ENCODE measurements at places on chromosomes 5 and 9.
A peak's percentile ranks its signal among the peaks of the same experiment; 100 is the strongest.

GRCh38 chr9:86637515-86637914 is 283.3 kb upstream of the TUT7 start:
- DNase-seq: peak; percentile 24

- no peak for DNase-seq
These were observed 4.3 kb upstream of the ZNF510 start for GRCh38 chr9:96782235-96782634.

- DNase-seq: no peak
These were observed at the start of gene POU5F2 for GRCh38 chr5:93741136-93741811. POU5F2 (minus strand) TSS chr5:93741600; CDS start chr5:93741563, 37 bp downstream.

DNA sequence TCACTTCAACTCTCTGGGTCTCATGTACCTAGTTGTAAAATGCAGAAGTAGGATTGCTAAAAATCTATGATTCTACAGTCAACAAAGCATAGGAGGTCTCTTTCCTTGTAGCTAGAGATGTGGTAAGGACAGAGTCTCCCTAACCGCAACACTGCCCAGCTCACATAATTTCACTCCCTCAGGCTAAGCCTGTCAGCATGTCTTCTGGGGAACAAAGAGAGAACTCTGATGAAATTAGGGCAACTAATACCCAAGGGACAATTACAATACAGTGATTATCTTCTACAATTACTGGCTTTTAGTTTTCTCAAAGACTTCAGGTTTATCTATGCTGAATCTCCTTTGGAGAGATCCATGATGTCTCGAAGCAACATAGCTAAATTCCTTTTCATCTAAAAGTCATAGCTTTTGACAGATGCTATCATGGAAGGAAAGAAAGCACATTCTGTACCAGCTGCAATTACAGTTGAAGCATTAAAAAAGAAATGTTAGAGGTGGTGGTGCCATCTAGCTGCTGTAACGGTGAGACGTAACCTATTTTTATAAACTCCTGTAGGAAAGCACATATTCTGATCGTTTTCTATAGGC is 141.1 kb upstream of the TARS1 start:
- DNase-seq: peak; percentile 64

DNA sequence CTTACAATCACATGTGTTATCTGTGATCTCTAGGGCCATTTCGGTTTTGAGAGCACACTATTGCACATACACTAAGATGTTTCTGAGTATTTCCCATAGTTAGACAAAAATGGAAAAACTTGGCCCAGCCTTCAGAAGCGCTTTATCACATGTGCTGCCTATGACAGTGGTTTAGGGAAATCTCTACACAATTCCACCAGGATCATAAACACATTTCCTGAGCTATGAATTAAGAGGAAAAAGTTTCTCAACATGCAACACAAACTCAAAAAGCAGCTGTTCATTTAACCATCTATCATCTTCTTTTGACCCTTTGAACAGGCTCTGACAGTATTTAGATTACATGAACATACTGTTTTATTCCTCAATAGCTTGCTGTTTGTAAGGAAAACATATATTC is 15.1 kb downstream of the FGF1 start:
- no peak for DNase-seq

GRCh38 chr9:120625222-120625621 is 45.3 kb upstream of the CDK5RAP2 start:
- no peak for DNase-seq
